Activated CD8-positive, alpha-beta memory T cell treated with anti-CD3 and anti-CD28 coated beads, Interleukin-2, amount 50 U/mL, for 4 hours (primary cell): ENCODE measurements at places on chromosomes 11 and 22.

DNA sequence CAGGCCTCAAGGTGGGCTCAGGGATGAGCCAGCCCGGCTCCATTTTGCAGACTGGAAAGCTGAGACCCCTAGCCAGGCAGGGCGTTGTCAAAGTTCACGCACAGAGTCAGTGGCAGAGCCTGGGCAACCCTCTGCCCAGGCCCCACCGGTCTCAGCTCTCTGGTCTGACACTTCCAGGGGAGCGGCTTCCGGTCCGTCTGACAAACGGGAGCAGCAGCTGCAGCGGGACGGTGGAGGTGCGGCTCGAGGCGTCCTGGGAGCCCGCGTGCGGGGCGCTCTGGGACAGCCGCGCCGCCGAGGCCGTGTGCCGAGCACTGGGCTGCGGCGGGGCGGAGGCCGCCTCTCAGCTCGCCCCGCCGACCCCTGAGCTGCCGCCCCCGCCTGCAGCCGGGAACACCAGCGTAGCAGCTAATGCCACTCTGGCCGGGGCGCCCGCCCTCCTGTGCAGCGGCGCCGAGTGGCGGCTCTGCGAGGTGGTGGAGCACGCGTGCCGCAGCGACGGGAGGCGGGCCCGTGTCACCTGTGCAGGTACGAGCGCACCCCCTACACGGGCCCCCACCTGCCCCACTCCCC lies 36.0 kb downstream of the CD6 start:
- DNase-seq, result no peak

GRCh38 chr22:49554741-49555140 lies 272.9 kb downstream of the BRD1 start:
- no peak for DNase-seq

GRCh38 chr11:72642884-72643522 lies 31.2 kb downstream of the PDE2A start:
- peak; percentile 70 for DNase-seq

DNA sequence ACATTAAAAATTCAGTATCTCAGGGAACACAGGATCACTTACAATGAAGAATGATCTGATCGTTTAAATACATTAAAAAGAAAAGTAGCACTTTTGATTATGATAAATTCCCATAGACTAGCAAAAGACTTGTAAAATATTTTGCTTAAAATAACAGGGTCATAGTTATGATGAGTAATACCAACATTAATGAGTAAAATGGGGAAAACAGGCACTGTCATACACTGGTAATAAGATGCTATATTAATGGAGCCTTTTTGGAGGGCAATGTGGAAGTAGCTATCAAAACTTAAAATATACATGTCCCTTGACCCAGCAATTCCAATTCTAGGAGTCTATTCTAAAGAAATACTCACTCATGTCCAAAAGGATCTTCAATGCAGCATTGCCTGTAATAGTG lies 61.8 kb upstream of the CLNS1A start:
- no peak for DNase-seq

GRCh38 chr11:44243086-44243485 lies 66.9 kb downstream of the ALX4 start:
- no peak for DNase-seq

- no peak for DNase-seq
Observed at GRCh38 chr11:65615950-65616574, 486 bp downstream of the PCNX3 start.

DNA sequence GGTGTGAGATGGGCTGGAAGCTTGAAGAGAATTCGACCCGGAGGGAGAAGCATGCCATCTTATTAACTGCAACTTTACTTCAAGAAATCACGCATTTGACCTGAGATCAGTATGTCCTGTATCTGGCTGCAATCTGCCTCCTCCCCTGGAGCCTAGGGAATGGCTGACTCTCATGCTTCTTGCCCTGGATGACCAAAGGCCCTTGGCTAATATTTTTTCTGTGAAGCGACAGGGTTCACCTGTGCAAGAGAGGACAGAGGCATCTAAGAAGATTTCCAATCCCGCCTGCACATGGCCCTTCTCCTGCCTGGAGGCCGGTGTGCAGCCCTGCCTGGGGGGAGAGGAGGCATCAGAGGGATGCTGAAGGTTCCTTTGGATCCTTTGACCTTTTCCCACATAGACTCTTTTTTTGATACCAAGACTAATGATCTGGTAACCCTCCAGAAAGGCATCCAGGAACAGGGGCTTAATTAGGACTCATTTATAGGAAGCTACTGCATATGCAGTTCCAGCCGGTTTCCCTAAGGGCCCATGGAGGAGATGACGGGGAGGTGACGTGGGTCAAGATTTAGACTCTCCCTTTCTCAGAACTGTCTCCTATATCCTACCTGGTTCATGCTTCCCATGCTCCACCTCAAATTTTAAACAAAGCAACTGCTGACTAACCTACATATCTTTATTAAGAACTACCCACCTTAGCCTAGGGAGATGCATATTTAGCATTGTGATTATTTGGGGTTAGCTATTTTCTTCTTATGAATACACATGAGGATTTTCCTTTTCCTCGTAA lies 50.8 kb downstream of the NTM start:
- DNase-seq, result no peak

DNA sequence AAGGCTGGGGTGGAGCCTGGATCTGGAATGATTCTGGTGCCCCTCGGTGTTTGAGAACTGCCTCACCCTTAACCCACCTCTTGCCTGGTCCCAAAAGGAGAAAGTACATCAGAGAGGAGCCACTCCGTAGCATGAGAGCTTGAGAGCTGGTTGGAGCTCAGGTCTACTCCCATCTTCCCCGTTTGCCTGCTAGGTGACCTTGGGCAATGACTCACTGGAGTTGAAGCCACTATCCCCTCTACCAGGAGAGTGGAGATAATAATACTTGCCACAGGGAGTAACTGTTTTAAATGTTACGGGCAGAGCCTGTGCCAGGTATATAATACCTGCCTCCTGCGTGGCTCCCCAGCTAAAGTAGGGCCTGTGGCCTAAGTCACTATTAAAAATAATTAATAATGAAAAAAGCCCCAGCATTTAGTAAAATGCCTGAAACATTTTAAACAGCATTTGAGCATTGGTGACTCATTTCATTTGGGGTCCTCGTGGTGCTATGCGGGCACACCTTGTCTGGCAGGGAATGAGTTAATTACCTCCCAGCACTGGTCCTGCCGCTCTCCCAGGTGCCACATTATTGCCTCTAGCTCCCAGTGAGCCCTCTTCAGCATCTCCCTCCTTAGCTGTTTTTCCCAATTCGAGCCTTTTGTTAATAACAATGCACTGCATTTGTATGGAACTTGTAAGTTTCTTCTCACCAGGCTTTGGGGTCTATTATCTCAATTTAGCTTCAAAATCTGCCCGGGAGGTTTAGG lies 22.5 kb downstream of the CYTH4 start:
- no peak for DNase-seq

DNA sequence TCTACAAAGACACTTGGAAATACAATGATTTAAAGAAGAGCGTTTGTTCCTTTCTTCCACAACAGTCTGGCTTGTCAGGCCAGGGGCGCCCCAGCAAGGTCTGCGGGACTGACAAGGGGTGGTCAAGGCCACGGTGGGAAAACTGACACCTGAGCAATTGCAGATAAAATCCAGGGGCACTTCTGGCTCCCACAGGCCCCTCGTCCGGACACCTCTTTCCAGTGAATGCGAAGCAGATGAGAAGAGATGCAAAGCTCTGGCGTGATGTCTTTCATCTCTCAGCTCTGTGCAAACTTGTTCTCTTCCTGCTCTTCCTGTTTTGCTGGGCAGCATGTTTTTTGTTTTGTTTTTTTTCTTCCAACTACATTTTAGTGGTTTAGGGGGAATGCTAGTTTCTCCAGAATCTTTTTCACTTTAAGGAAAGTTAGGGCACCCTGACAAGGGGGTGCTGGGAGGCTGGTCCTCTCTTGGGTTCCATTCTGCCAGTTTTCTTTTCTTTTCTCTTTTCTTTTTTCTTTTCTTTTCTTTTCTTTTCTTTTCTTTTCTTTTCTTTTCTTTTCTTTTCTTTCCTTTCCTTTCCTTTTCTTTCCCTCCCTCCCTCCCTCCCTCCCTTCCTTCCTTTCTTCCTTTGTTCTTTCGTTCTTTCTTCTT lies 11.1 kb upstream of the CBX6 start:
- no peak for DNase-seq

DNA sequence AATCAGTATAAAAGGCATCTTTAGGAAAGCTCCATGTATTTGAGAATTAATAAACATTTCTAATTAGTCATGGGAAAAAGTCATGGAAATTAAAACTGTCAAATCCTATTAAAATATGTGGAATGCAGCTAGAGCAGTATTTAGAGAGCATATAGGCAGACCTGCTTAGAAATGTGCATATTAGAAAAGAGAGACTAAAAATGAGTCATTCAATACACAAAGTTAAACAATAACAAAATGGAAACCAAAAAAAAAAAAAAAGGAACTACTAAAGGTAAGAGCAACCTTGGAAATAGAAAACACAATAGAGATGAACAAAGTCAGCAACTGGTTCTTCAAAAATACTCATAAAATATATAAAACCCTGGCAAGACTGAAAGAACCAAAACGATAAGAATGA lies 59.7 kb upstream of the RASSF10 start:
- no peak for DNase-seq

DNA sequence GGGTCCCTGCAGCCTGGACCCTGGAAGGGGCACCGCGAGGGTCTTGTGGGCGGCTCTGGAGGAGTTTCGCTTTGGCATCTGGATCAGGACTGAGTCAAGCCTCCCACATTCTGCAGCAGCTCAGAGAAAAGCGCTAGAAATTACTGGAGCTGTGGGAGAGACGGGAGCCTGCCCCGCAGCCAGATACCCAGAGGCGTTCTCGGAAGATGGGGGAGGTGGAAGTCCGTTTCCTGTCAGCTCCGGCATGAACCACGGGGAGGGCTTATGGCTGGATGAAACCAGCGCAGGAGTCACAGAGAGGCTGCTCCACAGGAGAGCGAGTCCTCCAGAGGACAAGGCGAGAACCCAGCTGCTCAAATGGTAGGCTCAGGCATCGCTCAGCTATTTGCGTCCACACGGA lies 379.3 kb downstream of the OPCML start:
- no peak for DNase-seq

DNA sequence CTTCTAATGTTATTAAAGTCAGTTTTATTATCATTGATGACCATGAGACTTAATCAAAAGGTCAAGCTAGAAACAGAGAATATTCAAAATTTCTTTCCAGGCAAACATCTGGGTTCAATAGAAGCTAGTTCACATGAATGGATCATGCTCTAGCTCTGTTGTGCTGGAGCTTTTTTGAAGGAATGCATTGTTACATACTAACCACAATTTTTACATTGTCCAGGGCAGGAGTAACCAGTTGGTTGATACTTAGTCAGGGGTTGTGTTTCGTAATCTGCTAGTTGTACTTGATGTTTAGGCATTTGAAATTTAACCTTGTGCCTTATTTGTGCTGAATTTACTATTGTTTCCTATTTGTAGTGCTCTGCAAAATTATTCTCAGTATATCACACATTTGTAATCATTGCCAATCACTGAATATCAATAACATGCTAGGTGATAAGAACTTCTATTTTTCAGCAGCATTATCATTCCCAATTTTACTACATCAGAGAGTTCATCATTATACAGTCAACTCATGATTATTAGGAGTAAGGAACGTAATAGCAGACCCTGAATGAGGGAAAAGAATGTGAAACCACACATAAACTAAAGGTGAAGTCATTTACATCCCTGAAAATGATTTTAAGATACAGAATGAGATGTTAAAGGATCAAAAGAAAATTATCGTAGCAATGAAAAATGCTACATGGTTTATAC lies 23.2 kb downstream of the NF2 start:
- DNase-seq, result no peak

GRCh38 chr22:50305923-50306566 lies 1.4 kb downstream of the PLXNB2 start:
- no peak for DNase-seq

DNA sequence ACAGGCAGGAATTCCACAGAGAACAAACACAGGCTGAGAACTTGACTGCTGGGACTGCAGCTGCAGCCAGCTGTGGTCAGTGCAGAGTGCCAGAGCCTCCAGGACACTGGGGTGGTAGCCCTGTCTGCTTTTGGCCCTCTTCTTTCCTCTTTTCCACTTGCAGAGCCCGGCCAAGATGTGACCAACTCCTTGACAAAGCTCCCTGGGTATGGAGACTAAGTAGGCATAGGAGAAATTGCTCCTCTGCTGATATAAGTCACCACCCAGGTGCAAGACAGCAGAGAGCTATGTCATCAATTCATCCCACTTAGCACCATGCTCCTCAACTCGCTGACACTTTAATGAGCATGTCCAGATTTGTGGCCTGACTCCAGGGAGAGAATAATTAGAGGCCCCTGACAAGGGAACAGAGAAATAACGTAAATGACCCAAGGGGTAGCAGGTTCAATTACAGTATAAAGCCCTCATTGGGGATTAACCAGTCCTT lies 369.4 kb upstream of the B3GAT1 start:
- DNase-seq, result no peak

DNA sequence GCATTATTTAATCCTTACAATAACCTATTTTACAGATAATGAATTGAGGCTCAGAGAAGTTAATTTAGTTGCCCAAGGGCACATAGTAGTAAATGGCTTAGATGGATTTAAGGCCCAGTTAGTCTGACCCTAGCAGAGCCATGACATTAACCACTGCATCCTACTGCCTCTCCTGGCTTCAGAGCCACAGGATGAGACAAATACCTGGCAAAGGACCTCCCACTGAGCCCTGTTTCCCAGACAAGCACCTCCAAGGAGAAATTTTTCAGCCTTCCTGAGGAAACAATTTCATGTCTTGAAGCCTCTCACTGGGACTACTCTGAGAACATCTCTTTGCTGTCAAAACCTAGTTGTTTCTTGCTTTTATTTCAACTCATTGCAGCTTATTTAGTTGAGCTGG lies 28.4 kb downstream of the IZUMO1R start:
- no peak for DNase-seq

DNA sequence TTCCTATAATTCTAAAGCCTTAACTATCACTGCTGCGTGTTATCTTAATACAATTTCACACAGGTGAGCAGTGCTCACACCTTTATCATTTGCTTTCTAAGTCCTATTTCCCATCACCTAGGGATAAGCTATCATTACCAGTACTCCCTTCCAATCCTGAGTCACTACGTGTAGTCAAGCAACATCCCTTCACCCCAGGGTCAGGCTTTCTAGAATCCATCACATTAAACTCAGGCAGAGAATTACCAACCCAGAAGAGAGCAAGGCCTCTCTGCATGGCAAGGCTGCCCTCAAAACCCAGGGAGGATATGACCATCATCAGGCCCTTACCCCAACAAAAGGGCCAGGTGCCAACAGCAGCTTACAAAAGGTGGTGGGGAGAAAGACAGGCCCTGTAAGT lies 9.8 kb downstream of the PACSIN2 start:
- no peak for DNase-seq

DNA sequence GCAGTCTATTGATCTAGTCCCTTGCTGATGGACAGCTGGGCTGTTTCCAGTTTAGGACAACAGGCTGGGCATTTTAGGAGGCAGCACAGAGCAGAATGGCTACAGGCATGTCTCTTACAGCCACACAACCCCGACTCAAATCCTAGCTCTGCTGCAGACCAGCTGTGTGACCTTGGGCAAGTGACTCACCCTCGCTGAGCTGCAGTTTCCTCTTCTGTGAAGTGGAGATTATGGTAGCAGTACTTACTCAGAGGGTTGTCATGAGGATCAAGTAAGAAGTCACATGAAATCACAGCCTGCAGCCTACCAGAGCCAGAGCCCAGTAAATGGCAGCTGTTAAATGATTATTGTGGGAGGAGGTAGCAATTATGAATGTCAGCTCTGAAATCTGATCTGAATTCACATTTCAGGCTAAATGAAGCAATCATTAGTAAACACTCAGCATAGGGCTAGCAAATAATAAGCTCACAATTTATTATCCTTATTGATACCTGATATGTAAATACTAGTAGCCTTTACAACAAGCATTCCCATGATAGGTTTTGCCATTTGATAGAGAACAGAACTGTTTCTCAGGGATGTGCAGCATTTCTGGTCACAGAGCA lies 58.9 kb downstream of the MYEOV start:
- no peak for DNase-seq
